ENCODE measurements at places on chromosomes 6 and 20.

- DNase-seq: no peak
These were observed 794.6 kb downstream of the TFAP2A start for GRCh38 chr6:9620263-9620662.

DNA sequence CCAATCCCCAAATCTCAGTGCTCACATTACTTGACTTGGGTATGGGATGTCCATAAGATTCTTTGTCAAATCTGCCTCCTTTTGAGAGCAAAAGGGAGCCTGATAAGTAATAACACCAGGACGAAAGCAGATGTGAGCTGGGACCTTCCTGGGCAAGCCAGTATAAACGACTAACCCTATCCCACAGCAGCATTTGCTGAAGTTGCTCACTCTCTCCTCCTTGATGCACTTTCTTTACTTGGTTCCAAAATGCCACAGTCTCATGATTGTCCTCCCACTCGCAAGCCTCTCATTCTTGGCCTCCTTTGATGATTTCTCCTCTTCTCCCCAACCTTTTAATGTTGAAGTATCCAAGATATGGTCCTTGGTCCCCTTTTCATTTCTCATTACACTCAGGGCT is 44.7 kb upstream of the TAGAP start:
- no peak for DNase-seq

DNA sequence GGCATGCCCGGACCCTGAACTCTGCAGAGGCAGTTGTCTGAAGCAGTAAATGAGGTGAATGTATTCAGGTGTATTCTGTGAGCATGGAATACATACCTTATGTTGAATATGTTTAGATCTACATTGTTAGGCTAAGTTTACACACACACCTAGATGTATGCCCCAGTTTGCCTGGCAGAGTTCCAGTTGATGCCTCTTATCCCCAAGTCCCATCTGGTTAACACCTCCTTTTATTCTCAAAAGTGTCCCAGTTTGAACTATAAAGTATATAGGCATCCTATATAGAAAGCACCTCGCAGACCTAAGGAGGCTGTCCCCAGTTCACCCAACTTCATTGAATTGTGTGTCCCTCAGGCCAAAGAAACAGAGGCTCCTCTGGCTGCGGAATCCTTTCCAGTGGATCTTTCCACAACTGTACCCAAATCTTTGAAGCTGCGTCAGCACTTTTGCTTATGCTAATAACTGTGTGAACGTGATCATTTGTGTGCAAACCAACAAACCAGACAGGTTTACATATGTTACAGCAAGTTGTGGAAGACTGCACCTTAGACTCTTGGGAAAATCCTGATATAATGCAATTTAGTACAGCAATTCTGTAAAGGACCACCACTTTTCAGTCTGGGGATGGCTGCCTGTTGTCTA is 4.8 kb upstream of the DHX35 start:
- no peak for DNase-seq

DNA sequence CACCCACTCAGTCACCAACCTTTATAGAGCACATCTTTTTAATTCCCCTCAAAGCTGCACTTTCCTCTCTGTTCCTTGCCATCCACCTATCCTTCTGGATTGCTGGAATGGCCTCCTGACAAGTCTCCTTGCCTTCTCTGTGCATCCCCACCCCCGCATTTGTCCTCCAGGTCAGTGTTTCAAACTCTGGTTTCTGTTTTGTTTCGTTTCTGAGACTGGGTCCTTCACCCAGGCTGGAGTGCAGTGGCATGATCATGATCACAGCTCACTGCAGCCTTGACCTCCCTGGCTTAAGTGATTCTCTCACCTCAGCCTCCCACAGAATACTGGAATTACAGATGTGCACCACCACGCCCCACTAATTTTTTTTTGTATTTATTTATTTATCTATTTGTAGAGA is 96.2 kb downstream of the PLCB1 start:
- DNase-seq: no peak

DNA sequence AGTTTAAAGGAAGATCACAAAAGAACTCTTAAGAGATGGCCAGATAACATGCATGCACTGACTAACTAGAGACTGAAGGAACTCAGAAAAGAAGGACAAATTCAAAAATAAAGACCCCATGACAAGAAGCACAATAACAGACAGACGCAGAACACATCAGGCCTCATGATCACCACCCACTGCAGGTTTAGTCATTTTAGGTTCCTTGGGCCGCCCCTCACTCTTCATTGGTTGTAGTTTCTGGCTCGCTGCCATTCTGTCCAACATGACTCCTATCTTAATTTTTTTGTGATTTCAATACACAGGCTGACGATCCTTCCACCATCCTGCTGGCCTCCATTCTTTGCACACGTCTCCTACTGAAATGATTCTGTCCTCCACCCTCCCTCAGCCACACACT is 21.6 kb downstream of the STX7 start:
- no peak for DNase-seq

- no peak for DNase-seq
These were observed 205.6 kb downstream of the SYNDIG1 start for GRCh38 chr20:24674921-24675605.

DNA sequence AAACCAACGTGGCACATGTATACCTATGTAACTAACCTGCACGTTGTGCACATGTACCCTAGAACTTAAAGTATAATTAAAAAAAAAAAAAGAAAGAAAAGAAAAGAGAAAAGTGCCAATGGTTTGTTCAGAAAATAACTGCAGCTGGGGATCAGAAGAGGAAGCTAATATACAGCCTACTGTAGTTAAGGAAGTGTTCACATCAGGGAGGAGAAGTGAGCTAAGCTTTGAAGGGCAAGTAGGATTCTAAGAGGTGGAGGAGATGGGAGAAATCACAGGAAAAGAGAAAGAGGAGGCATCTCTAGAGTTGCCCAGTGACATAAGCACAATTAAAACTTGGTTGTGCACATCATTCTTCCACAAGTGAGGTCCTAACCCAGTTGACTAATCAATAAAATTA is 214.4 kb upstream of the DTNBP1 start:
- no peak for DNase-seq

DNA sequence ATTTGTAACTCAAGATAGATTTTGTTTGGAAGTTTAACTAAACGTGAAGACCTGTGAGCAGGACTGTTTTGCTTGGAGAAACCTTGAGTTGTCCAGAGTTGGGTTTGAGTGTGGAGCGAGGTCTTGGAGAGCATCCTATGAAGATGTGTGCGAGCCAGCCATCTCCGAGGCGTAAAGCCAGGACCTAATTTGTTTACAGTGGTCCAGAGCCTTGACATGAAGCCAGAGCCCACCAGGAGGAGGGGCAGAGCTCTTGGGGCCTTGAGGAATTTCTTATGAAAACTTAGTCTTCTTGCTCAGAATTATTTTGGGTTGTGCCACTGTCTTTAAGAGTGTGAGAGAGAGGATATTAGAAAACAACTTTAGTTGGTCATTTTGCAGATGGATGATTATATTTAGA is 6.3 kb downstream of the CHMP4B start:
- DNase-seq: no peak

DNA sequence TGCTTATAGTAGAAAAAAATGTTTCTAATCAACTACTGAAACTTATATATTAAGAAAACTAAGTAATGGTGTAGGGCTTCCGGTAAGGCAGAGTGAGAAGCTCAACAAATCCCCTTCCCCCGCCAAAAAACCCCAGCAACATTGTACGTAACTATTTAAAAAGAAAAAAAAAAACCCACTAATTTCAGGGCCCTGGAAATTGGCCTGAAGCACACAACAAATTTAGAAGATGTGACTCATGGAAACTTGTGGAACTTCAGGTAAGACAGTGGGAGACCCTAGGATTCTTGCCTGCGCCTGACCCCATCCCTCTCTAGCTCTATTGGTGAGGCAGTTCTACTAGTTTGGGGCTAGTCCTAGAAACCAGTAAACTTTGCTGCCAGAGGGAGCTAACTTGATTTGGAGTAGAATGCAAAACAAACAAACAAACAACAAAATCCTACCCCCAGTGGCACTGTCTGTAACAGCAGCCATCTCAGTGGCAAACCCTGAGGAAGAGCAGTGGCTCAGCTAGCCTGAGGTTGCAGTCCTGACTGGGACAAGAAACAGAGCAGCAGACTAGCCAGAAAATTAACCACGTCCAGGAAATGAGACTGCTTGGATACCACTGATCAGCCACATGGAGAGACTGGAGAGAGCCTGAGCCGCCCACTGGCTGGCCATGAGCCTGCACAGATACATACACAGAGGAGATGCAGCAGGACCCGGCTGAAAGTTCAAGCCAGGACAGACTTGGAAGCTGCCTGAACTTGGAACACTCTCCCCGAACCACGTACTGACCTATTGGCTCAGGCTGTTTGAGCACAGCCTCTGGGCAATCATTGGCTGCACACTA is 135.1 kb downstream of the TBXT start:
- no peak for DNase-seq

DNA sequence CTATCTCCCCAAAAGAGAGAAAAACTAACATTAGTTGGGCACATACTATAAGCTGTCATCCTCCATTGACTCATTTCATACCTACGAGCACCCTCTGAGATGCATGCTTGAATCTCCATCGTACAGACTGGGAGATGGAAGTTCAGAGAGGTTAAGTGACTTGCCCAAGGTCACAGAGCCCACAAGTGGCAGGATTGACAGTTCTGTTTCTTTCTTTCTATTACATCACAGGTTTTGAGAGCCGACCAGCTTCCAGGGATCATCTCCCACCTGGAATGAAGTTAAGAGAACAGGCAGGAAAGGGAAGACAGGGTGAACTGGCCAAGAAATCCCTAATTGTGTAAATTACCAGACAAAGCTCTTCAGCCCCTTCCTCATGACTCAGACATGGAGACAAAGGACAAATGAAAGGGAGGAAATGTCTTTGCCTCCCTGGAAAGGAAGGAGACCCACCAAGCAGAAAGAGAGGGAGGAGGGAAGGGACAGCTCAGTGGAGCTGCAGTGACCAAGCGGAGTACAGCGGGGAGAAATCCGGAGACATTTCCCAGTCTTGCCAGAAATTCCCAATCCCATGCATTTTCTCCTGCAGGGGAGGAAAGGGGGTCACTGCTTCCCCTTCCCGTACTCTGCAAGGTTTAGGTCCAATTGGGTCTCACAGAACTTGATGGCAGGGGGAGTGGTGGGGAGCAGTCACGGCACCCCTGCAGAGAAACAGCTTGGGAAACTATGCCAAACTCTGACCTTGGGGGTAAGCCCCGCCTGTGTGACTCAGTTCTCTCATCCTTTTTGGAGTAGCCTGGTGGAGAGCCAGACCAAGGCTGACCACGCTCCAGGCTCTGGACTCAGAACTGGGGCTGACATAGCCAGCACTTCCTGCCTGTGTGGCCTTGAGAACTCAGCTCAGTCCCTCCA is 154.3 kb downstream of the ANKRD60 start:
- no peak for DNase-seq

- DNase-seq: no peak
These were observed 37.0 kb downstream of the PRDM1 start for GRCh38 chr6:106122938-106123656.

DNA sequence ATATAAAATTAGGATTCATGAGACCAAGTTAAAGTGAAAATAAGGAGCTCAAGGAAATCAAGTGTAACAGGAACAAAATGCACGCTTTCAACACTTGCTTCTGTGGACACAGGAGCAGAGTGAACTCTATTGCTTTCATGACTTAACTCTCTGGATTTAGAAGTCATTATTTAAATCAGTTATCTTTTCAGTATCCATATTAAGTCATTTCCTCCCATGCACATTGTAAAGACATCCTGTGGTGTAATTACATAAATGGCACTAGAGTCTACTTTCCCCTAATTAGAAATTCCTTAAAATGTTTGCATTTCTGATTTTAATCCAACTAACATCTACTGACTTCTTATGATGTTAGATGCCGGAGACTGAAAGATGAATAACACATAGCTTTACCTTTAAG is 88.0 kb downstream of the INSM1 start:
- no peak for DNase-seq

- DNase-seq: no peak
These were observed 427.2 kb downstream of the C6orf118 start for GRCh38 chr6:164882236-164882635.

DNA sequence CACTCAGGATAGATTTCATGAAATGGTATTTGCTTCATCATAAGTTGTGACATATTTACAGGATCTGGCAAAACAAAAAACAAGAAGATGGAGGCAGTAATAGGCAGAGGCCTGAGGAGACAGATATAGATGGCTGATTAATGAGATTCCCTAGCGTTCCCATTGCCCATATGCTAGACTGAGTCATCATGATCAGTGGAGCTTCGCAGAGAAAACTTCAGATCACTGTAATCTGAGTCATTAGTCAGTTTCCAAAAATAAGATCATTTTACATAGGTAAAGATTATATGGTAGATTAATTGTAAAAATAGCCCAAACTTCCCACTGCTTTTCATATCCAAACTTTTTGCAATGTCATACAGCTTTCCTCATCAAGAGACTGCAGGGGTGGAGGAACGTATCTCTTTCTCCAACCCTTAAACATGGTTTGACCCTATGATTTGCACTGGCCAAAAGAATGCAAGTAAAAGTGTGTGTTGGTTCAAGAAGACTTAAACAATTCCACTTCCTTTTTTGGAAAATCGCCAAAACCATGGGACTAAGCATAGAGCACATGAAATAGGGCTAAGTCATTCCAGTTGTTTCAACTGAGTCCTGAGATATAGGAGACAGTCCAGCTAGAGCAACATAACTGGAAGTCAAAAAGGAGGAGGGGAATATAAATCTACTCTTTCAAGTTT is 626.0 kb downstream of the RNF144B start:
- DNase-seq: no peak

GRCh38 chr6:168020242-168020641 is 22.8 kb downstream of the KIF25 start:
- no peak for DNase-seq

DNA sequence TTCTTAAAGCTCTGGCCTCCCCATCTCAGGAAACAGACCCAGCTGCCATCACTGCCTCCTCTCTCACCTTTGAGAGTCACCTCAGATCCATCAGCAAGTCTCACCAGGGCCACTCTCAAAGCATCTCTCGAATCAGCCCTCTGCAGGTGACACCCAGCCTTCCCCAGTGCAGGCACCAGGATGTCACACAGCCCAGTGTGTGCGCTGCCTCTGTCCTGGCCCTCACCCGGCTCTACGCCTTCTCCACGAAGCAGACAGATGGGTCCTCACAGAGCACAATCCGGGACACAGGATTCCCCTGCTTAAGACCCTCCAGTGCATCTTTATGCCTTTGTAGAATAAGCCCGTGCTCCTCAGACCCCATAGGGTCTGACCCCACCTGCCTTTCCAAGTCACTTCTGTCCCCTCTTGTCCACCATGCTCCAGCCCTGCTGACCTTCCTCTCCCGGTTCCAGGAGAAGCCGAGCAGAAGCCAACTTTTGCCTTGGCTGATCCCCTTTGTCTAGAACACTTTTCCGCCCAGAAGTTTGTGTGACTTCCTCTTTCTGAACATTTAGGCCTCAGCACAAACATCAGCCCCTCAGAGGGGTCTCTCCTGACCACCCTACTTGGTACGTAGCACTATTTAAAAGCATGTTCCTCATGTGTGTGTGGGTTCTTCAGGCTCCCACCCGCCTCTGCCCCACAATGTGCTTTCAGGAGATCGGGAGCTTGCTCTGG is 60.2 kb downstream of the PSMG4 start:
- no peak for DNase-seq

DNA sequence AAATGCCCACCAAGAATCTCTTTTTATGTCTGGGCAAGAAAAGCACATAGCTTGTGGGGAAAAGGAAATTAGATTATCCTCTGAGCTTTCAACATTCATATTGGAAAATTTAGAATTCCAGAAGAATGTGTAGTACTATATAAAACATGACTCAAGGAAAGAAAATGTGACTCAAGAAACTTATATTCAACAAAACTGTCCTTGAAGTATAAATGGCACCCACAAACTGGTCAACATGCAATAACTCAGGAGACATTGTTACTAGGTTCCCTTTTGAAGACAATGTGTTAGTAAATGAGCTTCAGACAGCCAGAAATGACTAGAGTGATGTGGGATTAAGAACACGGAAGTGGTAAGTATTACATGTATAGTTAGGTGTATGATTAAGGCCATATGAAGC is 26.1 kb upstream of the TINAG start:
- DNase-seq: no peak
